T-helper 17 cell (primary cell): ENCODE measurements at places on chromosomes 12 and 14.

DNA sequence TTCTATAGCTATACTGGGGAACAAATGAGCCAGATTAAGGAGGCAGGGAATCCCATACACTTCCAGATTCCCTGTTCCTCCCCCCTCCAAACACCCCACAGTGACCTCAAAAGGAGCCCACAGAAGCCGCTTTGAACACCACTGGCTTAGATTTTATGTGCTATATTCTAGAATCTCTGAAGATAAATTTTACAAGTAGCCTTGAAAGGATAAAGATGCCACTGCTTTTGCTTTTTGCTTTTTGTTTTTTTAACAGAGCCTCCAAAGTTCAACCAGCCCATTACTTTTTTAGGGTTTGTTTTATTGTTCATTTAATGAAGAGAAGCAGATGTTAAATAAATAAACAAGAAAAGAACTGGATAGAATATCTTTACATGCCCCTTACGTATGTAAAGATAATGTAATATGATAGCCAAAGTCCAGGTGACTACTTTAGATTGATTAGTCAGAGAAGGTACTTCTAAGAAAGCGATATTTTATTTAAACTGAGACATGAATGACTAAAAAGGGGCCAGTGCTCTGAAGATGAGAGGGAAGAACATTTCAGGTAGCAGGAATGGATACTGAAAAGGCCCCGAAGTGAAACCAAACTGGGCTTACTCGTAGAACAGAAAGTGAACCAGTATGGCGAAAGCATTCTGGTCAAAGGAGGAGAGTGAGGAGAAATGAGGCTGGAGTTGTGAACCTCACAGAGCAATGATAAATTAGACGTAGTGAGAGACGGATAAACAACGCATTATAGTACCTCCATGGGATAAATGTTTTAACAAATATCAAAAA is 44.6 kb downstream of the DUSP6 start:
- DNase-seq = no peak

DNA sequence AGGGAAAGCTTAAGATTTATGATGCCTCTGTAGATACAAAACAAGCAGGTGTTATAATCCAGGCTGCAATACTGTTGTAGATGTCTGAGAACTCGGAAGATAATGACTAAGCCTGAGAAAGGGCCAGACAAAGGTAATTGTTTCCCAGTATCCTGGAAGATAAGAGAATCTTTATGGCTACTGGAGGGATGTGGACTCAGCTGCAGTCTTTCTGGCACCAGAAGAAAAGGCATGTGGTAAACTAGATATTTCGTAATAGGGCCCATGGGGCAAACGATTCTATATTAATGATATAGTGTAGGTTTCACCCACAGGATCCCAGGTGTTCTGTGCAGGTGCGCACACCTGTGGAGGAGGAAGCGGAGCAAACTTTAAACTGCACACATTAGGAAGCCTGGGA is 9.2 kb upstream of the APOLD1 start:
- no peak for DNase-seq

DNA sequence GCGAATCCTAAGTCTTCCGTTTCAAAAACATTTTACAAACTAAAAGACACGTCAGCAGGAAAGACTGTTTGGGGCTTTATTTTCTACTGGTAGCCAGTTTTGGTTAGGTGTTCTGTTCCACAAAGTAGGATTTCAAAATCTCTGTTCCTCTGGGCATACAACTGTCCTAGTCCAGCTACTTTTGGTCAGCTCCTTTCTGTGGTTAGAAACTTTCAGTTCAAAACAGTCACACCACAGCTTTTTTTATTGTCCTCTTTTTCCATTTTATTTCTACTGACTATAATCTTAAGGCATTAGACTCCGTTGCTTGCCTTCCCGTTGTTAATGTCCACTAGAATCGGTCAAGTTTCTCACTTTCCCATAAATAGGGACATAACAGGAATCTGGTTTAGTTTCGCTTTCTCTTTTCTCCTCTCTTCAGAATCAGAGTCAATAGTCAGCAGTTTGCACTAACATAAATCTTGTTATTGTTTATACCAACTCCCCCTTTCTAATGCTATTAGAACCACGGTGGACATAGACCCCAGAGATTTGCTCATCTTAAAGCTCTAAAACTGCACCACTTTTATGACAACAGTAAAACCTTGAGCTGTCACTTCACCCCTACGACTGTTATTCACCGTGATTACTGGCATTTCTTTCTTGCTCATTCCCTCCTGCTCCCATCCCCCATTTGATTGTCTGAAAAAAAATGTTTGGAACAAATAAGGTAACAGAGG is 41.5 kb upstream of the NPAS3 start:
- DNase-seq = no peak

- DNase-seq = no peak
These were observed 325.7 kb downstream of the NELL2 start for GRCh38 chr12:44550377-44550776.

GRCh38 chr12:129532707-129533499 is 370.9 kb downstream of the TMEM132D start:
- no peak for DNase-seq

DNA sequence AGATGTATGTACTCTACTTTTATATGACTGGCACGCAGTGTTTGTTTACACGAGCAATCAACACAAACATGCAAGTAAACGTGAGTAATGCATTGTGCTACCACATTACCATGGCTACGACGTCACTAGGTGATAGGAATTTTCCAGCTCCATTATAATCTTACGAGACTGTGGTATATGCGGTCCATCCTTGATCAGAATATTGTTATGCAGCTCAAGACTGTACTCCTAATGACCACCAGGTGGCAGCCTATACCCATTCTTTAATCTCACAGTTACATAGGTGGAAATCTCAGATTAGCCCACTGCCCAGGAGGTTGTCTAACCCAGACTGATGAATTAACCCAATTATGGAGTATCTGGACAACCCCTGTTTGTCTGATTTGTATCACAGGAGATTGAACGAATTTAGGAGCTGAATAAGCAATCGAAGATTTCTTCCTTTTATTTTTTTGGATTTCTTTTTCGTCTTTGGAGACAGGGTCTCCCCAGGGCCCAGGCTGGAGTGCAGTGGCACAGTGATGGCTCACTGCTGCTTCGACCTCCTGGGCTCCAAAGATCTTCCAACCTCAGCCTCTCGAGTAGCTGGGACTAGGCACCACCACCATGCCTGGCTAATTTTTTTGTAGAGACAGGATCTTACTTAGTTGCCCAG is 8.7 kb upstream of the TESPA1 start:
- peak; percentile 39 for DNase-seq

GRCh38 chr14:91399868-91400640 is 17.6 kb downstream of the CCDC88C start:
- no peak for DNase-seq

DNA sequence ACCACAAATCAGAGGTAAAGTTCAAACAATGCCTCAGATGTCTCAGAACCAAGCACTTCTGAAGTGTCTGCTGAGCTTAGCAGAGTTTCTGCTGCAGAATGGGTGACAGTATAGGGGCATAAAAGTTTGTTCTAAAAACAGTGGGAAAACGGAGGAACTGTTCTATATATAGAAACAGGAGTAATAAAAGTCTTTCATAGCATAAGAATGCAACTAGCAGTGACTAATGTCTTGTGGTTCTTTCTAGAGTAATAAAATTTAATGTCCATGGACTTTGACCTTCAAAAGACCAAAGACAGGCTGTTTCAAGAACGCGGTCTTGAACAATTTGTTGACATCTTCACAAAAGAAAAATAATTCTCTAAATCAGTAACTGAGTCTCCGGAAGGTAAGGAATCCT is 107.5 kb upstream of the FAR2 start:
- DNase-seq = no peak

DNA sequence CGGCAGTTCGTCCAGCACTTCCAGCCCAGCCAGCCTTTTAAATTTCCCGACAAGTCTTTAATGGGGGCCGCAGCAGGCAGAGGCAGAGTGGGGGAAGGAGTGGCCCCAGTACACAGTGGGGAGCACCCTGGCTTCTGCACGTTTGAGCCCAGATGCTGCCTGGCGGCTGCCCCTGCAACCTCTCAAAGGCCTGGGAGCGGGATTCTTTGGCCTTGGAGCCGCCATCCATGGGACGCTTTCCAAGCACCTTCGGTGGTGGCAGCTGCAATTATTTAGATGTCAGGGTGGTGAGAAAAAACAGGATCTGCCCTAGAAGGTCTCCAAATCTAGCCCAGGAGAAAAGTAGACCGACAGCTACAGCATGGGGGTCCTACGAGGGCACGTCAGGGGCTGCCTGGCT is 46.0 kb downstream of the FAM222A start:
- DNase-seq = no peak

GRCh38 chr12:131557078-131557709 is 153.7 kb upstream of the SFSWAP start:
- no peak for DNase-seq

DNA sequence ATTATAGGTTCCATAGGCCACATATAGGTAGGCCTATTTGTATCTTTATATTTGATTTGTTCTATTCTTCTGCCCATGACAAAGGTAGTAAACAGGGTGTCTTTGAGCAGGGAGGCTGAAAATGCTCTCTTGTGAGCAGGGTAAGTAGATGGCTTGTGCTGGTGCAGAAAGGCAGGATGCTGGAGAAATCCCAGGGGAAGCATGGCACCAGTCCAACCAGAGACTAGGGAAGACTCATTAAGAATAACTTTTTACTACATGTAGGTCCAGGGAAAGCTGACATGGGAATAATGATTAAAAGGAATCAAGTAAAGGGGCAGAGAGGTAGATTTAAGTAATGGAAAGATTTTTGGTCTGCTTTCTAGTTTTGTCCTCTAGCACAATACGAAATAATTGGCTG is 245.0 kb downstream of the RGS6 start:
- DNase-seq = no peak

DNA sequence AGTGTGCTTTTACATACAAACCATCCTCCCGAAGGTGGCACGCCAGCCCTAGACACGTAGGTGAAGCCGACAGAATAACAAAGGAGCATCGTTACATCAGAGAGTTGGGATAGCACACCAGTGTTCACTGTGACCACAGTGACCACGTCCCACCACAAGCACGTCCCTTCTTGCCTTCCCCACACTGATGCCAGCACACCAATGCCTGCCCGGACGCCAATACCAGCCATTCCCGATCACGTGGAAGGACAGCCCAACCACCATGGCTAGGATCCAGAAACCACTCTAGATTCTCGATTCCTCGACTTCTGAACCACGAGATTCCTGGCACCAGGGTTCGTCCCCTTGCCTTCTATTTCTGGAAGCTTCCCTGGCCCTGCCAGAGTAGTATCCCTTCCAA is 48.0 kb upstream of the GPR68 start:
- DNase-seq = no peak

GRCh38 chr12:111757361-111758119 is 9.2 kb upstream of the ALDH2 start:
- DNase-seq = no peak
